ENCODE measurements at places on chromosomes 5 and 9.

DNA sequence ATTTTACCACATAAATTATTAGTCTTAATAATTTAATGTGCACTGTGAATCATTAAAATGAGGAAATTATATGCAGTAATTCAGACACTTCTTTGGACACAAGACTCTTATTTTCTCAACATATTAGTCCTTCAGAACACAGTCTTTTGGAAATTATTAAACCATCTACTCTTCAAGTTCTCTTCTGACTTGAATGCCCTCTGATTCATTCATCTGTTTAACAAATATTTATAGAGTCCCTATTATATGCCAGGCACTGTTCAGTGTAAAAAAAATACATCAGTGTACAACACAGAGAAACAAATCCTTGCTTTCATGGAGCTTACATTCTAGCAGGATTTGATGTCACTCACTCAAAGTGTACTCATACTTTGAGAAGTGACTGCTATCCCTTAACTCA is 163.4 kb upstream of the IL12B start:
- no peak for DNase-seq

DNA sequence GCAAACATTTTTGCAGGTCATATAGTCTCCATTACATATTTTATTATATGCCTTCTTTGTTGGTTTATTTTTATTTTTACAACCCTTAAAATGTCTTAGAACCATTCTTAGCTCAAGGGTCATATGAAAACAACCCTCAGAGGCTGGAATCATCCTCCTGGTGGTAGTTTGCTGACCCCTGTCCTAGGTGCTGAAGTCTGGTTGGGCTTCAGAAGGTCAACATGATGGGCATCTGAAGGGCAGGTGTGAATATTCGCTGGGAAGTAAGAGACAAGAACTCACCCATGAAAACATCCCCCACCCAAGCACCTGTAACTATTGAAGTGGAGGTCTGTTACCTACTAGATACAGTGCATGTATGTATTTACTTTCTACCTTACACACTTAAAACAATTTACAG is 75.4 kb downstream of the OSMR start:
- DNase-seq: no peak

DNA sequence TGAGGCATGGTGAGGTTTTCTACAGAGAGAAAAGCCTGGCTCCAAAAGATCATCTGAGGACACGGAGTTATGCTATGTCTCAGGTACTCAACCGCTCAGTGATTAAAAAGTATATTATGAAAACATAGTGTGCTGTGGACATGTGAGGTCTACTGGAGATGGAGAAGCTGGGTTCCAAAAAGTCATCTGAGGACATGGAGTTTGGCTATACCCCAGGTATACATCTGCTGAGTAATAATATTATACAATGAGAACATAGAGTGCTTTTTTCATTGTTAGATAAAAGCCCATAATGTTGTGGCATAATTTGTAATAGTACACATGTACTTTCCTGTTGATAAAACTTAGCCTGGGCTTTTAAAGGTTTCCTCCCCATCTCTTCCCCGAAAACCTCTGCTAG is 70.7 kb upstream of the SHISAL2B start:
- no peak for DNase-seq

GRCh38 chr9:112112941-112113681 is 62.0 kb downstream of the SUSD1 start:
- no peak for DNase-seq

DNA sequence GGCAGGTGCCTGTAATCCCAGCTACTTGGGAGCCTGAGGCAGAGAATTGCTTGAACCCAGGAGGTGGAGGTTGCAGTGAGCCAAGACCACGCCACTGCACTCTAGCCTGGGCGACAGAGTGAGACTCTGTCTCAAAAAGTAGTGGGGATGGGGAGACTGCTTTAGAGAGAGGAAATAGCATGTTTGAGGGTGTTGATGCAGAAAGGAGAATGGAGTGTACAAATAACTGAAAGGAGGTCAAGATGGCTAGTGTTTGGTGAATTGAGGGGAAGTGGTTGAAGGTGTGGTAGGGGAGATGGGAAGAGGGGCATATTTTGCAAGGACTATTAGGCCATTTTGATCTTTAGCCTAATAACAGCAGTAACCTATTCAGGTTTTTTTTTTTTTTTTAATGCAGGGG is 18.2 kb downstream of the TENT2 start:
- peak; percentile 61 for DNase-seq

DNA sequence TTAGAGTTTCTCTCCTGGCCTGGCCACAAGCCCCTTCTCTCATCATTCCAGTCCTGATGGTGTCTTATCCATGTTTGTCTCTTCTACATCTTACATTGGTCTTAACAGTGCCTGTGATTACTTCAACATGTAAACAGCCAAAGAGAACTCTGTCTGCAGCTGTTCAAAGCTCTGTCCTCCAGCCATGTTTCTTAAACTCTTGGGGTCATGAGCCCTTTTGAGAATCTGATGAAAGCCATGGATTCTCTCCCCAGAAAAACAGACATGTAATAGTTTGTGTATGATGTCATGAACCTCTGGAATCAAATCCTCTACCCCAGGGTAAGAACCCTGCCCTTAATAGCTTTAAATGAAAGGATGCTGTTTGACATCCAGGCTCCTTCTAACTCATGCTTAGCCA is 30.1 kb downstream of the MAMDC2 start:
- DNase-seq: no peak

DNA sequence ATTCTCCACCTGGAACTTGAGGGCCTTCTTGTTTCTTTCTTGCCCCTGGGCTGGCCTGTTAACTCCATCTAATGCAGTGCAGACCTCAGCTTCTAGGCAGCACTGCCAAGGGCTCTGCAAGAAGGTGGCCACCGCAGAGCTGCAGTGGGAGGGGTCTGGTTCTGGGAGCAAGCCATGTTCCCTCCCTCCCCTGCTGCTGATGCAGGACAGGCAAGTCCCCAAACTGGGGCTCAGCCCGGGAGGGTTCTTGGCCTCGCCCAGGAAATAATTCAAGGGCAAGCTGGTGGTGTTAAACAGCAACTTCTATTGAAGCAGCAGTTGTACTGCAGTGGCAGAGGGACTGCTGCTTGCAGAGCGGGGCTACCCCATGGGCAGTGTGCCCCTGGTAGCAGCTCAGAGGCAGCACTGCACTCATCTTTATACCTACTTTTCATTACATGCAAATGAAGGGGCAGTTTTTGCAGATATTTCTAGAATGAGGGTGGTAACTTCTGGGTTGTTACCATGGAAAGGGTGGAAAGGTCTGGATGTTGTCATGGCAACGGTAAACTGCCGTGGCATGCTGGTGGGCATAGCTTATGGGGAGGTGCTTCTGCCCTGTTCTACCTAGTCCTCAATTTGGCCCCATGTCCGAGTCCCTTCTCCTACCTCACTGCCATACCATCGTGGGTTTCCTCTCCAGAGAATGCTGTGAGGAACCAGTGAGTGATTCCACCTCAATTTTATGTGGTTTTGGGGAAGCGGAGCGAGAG is 82.1 kb downstream of the WDR41 start:
- DNase-seq: no peak

Data from AML-193 (cell line).